ENCODE measurements at places on chromosomes 3 and 15. TPM values are rescaled to one million over a fixed set of nuclear protein-coding genes. Genes with fewer than 3 reads are reported as not detected.

Gene MRAS
- 43.0 TPM for total RNA-seq

Gene SELENOT
- total RNA-seq: 43.9 TPM

Gene SLC15A2
- 18.2 TPM for total RNA-seq

Gene CLSTN2
- 20.1 TPM for total RNA-seq

Gene HAPLN3
- 6.1 TPM for total RNA-seq

Gene GOLGA6D
- not detected for total RNA-seq

Gene TIMMDC1
- 52.4 TPM for total RNA-seq

Gene KBTBD8
- total RNA-seq: 1.6 TPM

Gene SEC62
- 50.7 TPM for total RNA-seq

Gene ITIH3
- total RNA-seq: 0.62 TPM

Gene CGNL1
- total RNA-seq: 20.6 TPM

Gene PDIA3
- 126 TPM for total RNA-seq

Gene SOX2
- 10.4 TPM for total RNA-seq

Gene MOBP
- not detected for total RNA-seq

- no peak for DNase-seq
Observed at GRCh38 chr3:23667536-23668429, 138.0 kb upstream of the UBE2E1 start.

DNA sequence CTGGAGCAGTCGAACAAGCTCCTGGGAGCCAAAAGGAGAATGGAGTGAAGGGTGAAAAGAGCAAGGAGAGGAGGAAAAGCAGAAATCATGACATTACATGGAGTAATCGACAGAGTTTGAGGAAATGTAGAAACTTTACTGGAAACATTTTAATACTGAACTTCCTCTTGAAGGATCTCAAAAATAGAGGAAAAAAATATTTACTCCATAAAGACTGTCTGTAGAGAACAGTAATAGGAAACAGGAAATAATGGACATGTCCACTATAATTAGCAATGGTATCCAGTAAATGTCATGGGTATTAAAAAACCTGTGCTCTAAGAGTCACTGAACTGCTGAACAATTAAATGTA lies 53.0 kb downstream of the TBC1D2B start:
- DNase-seq: peak; percentile 18

GRCh38 chr3:198062068-198062465 lies 102.0 kb downstream of the LMLN start:
- DNase-seq: no peak

DNA sequence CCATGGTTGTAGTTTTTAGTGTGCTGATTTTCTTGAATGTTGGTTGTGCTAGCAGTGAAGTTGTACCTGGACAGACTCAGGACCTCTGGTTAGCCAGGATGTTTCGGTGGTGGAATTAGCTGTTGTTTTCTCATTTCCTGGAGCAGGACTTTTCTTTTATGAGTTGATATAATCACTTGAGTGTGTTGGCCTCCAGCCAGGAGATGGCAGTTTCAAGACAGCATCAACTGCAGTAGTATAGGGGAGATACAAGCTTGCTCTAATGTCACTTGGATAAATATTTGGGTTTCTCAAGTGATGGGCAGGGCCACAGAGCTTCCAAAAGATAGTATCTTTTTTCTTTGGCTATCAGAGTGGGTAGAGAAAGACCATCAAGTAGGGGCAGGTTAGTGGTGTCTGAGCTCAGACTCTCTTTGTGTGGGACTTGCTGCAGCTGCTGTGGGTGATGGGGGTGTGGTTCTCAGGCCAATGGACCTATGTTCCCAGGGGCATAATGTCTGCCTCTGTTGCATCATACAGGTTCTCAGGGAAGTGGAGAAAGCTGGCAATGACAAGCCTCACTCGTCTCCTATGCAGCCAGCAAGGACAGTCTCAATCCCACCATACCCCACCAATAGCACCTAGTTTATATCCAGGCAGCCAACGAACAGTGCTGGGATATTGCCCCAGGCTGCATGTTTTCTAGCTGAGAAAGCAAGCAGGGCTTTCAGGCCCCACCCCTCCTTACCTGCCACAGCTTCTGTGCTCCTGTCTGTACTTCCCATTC lies 14.6 kb upstream of the OR5K2 start:
- no peak for DNase-seq

- no peak for DNase-seq
Observed at GRCh38 chr3:38043486-38043885, 4.5 kb downstream of the DLEC1 start.

GRCh38 chr3:47121409-47121808 lies 42.5 kb downstream of the SETD2 start:
- no peak for DNase-seq

- DNase-seq: peak; percentile 61
Observed at GRCh38 chr3:5138214-5138981, 16.3 kb downstream of the ARL8B start.

DNA sequence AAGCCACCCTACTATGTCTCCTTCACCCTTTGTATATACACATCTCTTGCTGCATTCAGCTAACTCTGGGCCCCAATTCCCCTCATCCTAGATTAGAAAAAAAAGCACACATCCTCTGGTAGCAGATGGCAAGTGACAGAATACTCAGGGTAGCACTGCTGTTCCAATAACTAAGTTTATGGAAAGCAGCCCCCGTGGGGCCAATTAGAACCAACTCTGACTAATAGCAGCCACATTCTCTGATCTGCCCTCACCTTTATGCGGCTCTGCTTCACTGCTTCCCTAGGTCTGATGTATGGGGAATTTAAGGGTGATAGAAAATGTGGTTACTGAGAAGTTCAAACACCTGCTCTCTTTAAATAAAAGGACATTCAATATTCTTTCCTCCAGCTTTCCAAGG lies 74.9 kb upstream of the SETMAR start:
- no peak for DNase-seq

DNA sequence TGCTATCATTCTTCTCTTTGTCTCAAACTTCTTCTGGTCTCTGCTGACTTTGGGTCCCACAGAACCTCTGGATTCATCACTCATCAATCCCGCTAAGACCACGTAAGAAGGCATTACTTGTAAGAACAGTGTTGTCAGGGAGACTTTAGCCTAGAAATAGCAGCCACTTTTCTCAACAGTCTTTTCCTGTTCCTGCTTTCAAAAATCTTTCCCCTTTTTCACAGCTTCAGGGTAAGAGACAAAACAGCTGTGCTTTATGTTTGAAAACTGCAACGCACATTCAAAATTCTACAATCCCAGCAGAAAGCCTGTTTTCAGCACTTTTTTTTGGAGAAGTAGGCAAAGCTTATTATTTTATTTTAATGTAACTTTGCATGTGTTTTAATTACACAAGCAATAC lies 42.0 kb upstream of the FAM98B start:
- DNase-seq: no peak

DNA sequence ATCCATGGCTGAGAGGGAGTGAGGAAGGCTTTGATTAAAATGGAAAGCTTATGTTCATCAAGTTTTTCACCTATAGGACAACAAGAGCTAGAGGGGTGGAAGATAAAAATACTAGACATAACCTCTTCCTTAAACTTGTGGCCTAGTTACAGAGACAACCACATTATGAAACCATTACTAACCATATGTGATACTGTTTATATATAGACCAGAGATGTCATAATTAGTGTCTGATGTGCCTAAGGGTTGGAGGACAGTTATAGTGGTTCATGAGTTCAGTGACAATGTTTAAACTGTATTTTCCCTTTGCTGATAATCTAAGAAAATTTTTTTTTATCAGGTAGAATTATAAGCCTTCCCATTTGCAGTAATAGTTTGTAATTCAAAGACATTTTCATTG lies 23.7 kb downstream of the PHLDB2 start:
- no peak for DNase-seq

DNA sequence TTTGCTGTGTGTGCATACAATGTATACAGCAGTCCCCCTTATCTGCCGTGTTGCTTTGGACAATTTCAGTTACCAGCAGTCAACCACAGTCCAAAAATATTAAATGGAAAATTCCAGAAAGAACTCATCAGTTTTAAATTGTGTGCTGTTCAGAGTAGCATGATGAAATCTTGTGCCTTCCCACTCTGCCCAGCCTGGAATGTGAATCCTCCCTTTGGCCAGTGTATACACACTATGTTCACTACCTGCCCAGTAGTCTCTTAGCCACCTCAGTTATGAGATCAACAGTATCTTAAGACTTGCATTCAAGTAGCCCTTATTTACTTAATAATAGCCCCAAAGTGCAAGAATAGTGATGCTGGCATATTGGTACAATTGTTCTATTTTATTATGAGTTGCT lies 133.6 kb upstream of the ABHD17C start:
- DNase-seq: no peak

- DNase-seq: no peak
Observed at GRCh38 chr15:45719490-45719889, 84.7 kb downstream of the SQOR start.

DNA sequence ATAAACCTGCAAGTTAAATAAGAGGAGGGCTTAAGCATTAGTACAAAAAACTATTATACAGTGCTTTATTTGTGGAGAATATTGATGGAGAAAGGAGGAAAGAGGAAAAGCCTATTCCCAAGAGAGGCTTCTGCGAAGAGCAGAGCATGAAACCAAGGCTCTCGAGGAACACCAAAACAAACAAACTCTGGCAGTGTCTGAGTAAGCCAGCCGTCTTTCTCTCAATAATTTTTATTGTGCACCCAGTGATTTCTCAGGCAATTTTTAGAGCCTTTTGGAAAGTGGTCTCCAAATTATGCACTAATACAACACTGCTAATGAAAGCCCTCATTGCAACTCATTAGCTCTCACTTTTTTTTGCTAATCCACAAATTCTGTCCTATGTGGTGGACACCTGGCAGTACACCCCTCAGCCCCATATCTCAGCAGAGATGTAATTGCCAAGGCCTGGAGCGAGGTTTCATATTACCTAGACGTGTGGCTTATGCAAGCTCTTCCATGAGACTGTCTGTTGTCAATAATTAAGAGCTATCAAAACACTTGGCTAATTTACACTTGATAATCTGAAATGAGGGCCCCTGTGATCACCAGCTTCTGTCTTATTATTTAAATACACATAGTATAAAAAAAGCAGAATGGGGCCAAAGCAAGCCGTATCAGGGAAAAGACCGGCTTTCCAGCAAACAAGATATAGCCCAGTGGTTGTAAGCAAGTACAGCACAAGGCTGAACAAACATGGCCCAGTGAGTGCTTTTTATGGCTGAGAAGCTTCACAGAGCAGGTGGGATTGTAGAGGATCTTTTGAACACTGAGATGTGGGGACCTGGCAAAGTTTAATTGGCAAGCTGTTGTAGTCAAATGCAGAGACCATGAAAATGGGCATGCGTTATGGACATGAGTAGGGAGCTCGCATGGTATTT lies 216.9 kb downstream of the ROBO2 start:
- DNase-seq: no peak

- DNase-seq: no peak
Observed at GRCh38 chr3:99823723-99824711, 6.4 kb downstream of the CMSS1 start.

GRCh38 chr15:67296188-67296587 lies 41.6 kb downstream of the IQCH start:
- DNase-seq: no peak

GRCh38 chr3:172513488-172513887 lies 9.7 kb downstream of the TNFSF10 start:
- DNase-seq: peak; percentile 6

- DNase-seq: no peak
Observed at GRCh38 chr3:187183210-187183862, 13.9 kb upstream of the RTP1 start.

DNA sequence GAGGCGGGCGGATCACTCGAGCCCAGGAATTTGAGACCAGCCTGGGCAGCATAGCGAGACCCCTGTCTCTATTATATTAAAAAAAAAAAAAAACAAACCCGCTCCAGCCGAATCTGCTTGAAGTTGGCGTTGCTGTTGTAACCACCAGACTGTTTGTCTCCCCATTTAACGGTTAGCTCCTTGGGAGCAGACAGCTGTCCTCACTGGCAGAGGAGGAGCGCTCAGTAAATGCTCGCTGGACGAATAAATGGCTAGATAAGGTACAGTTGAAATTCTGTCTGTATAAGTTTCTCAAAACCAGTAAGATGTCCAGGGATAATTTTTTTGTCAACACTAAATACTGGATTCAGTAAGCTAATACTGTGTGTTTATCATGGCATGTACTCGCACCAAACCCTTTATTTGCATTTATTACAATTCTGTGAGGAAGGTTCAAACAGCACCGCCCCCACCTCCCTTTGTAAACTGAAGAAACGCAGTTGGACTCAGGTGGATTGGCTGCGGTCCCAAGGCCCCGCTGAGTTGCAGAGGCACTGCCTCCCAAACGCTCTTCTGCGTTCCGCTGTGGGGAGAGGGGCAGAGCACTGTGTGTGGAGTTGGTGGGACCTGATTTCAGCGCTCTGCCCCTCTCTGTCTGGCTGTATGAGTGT lies 1.1 kb downstream of the RCCD1 start:
- peak; percentile 10 for DNase-seq

GRCh38 chr15:92600856-92601255 lies 54.7 kb downstream of the FAM174B start:
- DNase-seq: no peak

- DNase-seq: no peak
Observed at GRCh38 chr3:142641504-142641903, 45.3 kb downstream of the PLS1 start.

DNA sequence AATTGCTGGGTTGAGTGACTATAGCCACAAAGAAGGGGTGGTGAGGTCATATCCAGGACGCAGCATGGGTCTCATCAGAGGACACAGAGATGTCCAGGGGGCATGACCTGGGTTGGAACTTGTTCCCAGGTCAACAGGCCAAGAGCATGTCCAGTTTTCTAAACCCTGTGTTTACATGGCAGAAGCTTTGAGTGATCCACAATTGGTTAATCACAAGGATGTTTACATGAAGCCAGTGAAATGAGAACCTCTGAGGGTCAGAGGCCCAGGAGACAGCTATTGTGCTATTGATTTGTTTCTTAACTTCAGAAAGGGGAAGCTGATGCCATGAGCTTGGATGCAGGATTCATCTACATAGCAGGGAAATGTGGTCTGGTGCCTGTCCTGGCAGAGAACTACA lies 42.2 kb upstream of the TOPBP1 start:
- DNase-seq: no peak

DNA sequence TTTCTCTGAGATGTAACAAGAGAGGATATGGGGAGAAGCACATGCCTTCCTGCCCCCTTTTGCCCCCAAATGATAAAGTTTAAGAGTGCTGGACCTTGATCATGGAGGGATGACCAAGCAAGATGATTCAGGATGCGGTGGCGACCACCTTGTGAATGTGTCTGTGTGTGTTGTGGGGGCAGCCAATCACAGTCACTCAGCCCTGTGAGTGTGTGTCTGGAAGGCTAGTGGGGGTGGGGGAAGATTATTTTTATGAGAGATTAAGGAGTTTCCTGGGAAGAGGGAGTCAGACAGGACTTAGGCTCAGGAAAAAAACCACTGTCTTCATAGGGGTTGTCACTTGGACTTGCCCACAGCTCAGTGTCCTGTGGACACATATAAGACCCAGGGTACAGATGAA lies 57.8 kb upstream of the KY start:
- DNase-seq: no peak

- no peak for DNase-seq
Observed at GRCh38 chr15:63357061-63357460, 24.6 kb downstream of the CA12 start.
